Neural cell (in vitro differentiated cells): ENCODE measurements at places on chromosomes 16 and 17. TPM values are rescaled to one million over a fixed set of nuclear protein-coding genes. Genes with fewer than 3 reads are reported as not detected.

The YBX2 gene
- polyA plus RNA-seq, result 1.8 and 2.1 TPM in 2 replicates

The TOP3A gene
- 22.9 and 31.9 TPM in 2 replicates for polyA plus RNA-seq

The TAT gene
- 0.14 TPM in 1 of 2 replicates, not detected in the other for polyA plus RNA-seq

The TM4SF5 gene
- not detected in 2 replicates for polyA plus RNA-seq

The KIF19 gene
- not detected in 2 replicates for polyA plus RNA-seq

The AOC2 gene
- polyA plus RNA-seq, result 1.8 and 2.8 TPM in 2 replicates

The ERN1 gene
- polyA plus RNA-seq, result 2.3 and 5.6 TPM in 2 replicates

The ATXN7L3 gene
- 93.5 and 97.2 TPM in 2 replicates for polyA plus RNA-seq

The VWA3A gene
- polyA plus RNA-seq, result 0.96 and 1.8 TPM in 2 replicates

The GCGR gene
- not detected in 2 replicates for polyA plus RNA-seq

The RNF167 gene
- polyA plus RNA-seq, result 52.5 and 64.1 TPM in 2 replicates

The ZG16 gene
- not detected in 2 replicates for polyA plus RNA-seq

The CAVIN1 gene
- polyA plus RNA-seq, result 0.07 and 0.18 TPM in 2 replicates

The CRK gene
- 105 and 111 TPM in 2 replicates for polyA plus RNA-seq

The GAN gene
- polyA plus RNA-seq, result 8.7 and 9.1 TPM in 2 replicates

The TBC1D3H gene
- 2.0 TPM in 1 of 2 replicates, not detected in the other for polyA plus RNA-seq

The ZFP3 gene
- polyA plus RNA-seq, result 0.05 and 0.20 TPM in 2 replicates

The PDIA2 gene
- 109 and 142 TPM in 2 replicates for polyA plus RNA-seq

The MMP25 gene
- polyA plus RNA-seq, result not detected in 2 replicates

The BCL6B gene
- polyA plus RNA-seq, result not detected in 2 replicates

The IL21R gene
- polyA plus RNA-seq, result 0.08 TPM in 1 of 2 replicates, not detected in the other

The ZPBP2 gene
- polyA plus RNA-seq, result not detected in 2 replicates

The MT3 gene
- 1.9 and 8.2 TPM in 2 replicates for polyA plus RNA-seq

The CA5A gene
- polyA plus RNA-seq, result not detected in 2 replicates

The PRR11 gene
- polyA plus RNA-seq, result 0.16 and 0.22 TPM in 2 replicates

The MPO gene
- not detected in 2 replicates for polyA plus RNA-seq

The OMG gene
- polyA plus RNA-seq, result not detected in 2 replicates

The OR4D1 gene
- not detected in 2 replicates for polyA plus RNA-seq

The TRIM47 gene
- polyA plus RNA-seq, result 0.54 and 0.67 TPM in 2 replicates

The RAB40C gene
- 40.7 and 44.5 TPM in 2 replicates for polyA plus RNA-seq

The SP6 gene
- 0.42 and 0.44 TPM in 2 replicates for polyA plus RNA-seq

The CTF1 gene
- polyA plus RNA-seq, result not detected in 2 replicates

The LLGL2 gene
- polyA plus RNA-seq, result 0.95 and 4.2 TPM in 2 replicates

The SUPT4H1 gene
- polyA plus RNA-seq, result 84.2 and 109 TPM in 2 replicates

The GP1BA gene
- polyA plus RNA-seq, result not detected in 2 replicates

The LHX1 gene
- polyA plus RNA-seq, result 1.4 and 2.5 TPM in 2 replicates

The ANKRD40 gene
- polyA plus RNA-seq, result 15.2 and 16.1 TPM in 2 replicates

The MARVELD3 gene
- polyA plus RNA-seq, result not detected in 2 replicates

The GINS2 gene
- polyA plus RNA-seq, result 6.1 and 9.2 TPM in 2 replicates

The RHBDL3 gene
- polyA plus RNA-seq, result 0.25 and 0.50 TPM in 2 replicates

The STX1B gene
- polyA plus RNA-seq, result 4.5 and 9.2 TPM in 2 replicates

The TBC1D3C gene
- 8.1 and 10.4 TPM in 2 replicates for polyA plus RNA-seq

The IL4R gene
- polyA plus RNA-seq, result 0.07 and 0.18 TPM in 2 replicates

The FGF11 gene
- polyA plus RNA-seq, result 15.8 and 16.4 TPM in 2 replicates

The TTYH2 gene
- polyA plus RNA-seq, result 0.40 and 2.5 TPM in 2 replicates

The ASIC2 gene
- polyA plus RNA-seq, result 2.4 and 5.6 TPM in 2 replicates

The MYH3 gene
- polyA plus RNA-seq, result 0.74 and 3.2 TPM in 2 replicates

The ABCA6 gene
- polyA plus RNA-seq, result 1.6 TPM in 2 replicates

The APRT gene
- polyA plus RNA-seq, result 52.0 and 52.5 TPM in 2 replicates

The STAT3 gene
- polyA plus RNA-seq, result 24.2 and 25.5 TPM in 2 replicates
